ENCODE measurements at places on chromosomes 4 and X.

GRCh38 chrX:54093571-54093970, 49.3 kb upstream of the PHF8 start:
- H3K4me1 ChIP-seq = no peaks in the 10 kb centered on the region
- no peak overlapping the region for H3K27ac ChIP-seq
- H3K4me3 ChIP-seq = no peak overlapping the region

- no peak for DNase-seq
- no peak overlapping the region for H3K27ac ChIP-seq
- no peak overlapping the region for H3K4me3 ChIP-seq
- no peaks in the 10 kb centered on the region for H3K27me3 ChIP-seq
Observed at GRCh38 chr4:125986307-125986706, 671.6 kb downstream of the FAT4 start.

- H3K27ac ChIP-seq = no peak overlapping the region
- no peaks in the 10 kb centered on the region for H3K36me3 ChIP-seq
- no peaks in the 10 kb centered on the region for H3K4me1 ChIP-seq
Observed at GRCh38 chr4:77209936-77210335, 52.9 kb downstream of the CCNG2 start.

DNA sequence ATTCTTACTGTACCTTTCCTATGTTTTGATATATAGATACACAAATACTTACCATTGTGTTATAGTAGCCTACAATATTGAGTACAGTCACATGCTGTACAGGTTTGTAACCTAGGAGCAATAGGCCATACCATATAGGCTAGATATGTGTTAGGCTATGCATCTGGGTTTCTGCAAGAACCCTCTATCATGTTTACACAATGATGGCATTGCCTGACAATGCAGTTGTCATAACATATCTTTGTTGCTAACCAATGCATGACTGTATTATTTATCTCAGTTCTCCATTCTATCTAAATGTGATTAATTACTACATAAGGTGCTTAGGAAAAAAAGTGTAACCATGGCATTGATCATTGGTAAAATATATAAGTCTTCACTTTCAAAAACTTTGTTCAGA, 10.0 kb upstream of the SPCS3 start:
- H3K36me3 ChIP-seq = no peaks in the 10 kb centered on the region
- peaks cover 21% of the 10 kb centered on the region for H3K27me3 ChIP-seq
- DNase-seq = no peak
- H3K4me1 ChIP-seq = no peaks in the 10 kb centered on the region
- H3K4me3 ChIP-seq = no peak overlapping the region
- no peak overlapping the region for H3K27ac ChIP-seq

- no peak overlapping the region for H3K4me3 ChIP-seq
- H3K27me3 ChIP-seq = no peaks in the 10 kb centered on the region
- no peak for DNase-seq
- H3K4me1 ChIP-seq = no peaks in the 10 kb centered on the region
- H3K36me3 ChIP-seq = no peaks in the 10 kb centered on the region
Observed at GRCh38 chr4:21450331-21450730, 498.2 kb downstream of the KCNIP4 start.

DNA sequence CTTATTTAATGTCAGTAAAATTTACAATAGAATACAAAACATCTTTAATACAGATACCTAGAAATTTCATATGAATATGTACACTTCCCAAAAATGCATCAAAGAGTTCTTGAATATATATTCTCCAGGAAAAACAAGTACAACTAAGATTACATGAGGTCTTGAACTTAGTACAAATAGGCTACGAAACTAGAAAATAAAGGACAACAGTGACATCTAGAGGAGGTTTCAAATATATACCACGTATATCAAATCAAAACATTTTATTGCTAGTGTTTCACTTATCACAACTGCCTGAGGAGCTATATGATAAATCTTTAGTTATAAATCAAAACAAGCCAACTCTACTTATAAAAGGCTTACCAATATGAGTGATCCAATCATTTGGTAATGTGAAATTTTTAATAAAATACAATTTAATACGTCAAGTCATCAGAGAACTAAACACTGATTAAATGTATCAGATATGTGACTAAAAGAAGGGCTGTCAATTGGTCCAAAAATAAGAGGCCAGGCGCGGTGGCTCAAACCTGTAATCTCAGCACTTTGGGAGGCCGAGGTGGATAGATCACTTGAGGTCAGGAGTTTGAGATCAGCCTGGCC, 36.6 kb downstream of the ANAPC10 start:
- peaks cover 5% of the 10 kb centered on the region for H3K36me3 ChIP-seq
- no peak overlapping the region for H3K4me3 ChIP-seq
- no peak for DNase-seq
- no peaks in the 10 kb centered on the region for H3K27me3 ChIP-seq
- H3K27ac ChIP-seq = no peak overlapping the region

DNA sequence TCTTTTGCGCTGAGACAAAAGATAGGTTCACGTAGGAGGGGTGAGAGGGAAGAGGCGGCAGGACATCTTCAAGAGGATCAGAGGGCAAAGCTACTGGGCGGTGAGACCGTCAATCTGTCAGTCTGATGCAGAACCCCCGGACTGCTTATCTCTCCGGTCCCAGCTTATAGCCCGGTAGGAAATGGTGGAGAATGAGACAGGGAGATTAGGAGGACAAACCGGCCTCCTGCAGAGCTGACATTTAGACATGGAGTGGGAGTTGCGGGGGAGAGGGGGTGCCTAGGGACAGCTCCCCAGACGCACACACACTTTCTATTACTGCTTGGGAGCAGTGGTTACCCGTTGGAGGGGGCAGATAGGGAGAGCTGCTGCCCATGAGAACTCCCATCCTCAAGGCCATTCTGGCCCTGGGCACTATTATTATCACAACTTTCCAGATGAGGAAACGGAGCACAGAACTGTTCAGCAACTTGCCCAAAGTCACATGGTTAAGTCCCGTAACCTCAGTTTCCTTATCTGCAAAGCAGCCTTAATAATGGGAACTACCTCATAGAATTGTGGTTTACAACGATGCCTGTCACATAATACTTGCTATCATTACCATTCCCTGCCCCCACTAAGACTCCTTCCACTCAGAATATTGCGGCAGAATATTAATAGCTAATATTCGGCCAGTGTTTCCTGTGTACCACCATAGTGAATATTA, 1.1 kb upstream of the HDAC6 start:
- no peaks in the 10 kb centered on the region for H3K27me3 ChIP-seq
- no peak for DNase-seq
- H3K27ac ChIP-seq = peak overlapping the region; percentile 98
- peak overlapping the region; percentile 91 for H3K4me3 ChIP-seq

GRCh38 chrX:39162322-39162735, 361.1 kb downstream of the MID1IP1 start:
- peaks cover 45% of the 10 kb centered on the region for H3K4me1 ChIP-seq
- peak overlapping the region; percentile 22 for H3K4me3 ChIP-seq
- H3K27ac ChIP-seq = peak overlapping the region; percentile 71
- no peak for DNase-seq
- peaks cover 2% of the 10 kb centered on the region for H3K27me3 ChIP-seq

DNA sequence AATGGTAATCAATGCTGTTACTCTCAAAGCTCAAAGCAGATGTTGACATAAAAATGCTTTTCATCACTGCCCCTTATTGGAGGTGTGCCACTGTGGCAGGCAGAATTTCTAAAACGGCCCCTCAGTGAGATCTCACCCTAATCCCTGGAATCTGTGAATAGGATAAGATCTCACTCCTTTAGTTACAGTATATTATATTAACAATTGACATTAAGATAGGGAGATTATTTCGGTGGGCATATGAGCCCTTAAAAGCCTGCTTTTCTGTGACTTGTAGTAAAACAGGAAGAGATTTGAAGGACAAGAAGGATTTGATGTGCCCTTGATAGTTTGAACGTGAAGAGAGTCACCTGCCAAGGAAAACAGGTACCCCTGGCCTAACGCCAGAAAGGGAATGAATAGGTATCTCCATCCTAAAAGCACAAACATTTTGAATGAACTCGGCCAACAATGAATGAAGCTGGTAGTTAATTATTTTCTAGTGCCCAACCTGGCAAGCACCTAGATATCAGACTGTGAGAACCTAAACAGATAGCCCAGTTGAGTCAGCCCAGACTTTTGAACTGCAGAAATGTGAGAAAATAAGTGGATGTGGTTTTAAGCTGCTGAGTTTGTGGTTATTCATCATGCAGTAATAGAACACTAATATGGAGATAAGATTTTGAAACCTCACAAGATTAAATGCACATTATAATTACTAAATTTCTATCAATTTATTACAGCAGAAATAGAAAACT, 881.6 kb downstream of the PCDH18 start:
- H3K27ac ChIP-seq = no peak overlapping the region
- H3K36me3 ChIP-seq = no peaks in the 10 kb centered on the region
- DNase-seq = no peak
- no peaks in the 10 kb centered on the region for H3K4me1 ChIP-seq
- H3K4me3 ChIP-seq = no peak overlapping the region

GRCh38 chr4:83629945-83630721, 94.2 kb downstream of the GPAT3 start:
- no peaks in the 10 kb centered on the region for H3K4me1 ChIP-seq
- peaks cover 4% of the 10 kb centered on the region for H3K27me3 ChIP-seq
- no peak overlapping the region for H3K27ac ChIP-seq

GRCh38 chrX:115957862-115958490, 212.6 kb upstream of the AGTR2 start:
- H3K4me1 ChIP-seq = no peaks in the 10 kb centered on the region
- H3K36me3 ChIP-seq = no peaks in the 10 kb centered on the region
- DNase-seq = no peak
- H3K4me3 ChIP-seq = no peak overlapping the region

GRCh38 chr4:4344915-4345527, 41.9 kb upstream of the NSG1 start:
- H3K4me3 ChIP-seq = no peak overlapping the region
- peaks cover 18% of the 10 kb centered on the region for H3K4me1 ChIP-seq
- no peaks in the 10 kb centered on the region for H3K27me3 ChIP-seq
- no peak overlapping the region for H3K27ac ChIP-seq
- DNase-seq = no peak
- peaks cover 4% of the 10 kb centered on the region for H3K36me3 ChIP-seq

GRCh38 chrX:53080628-53081580, 1.3 kb upstream of the TSPYL2 start:
- H3K36me3 ChIP-seq = peaks cover 21% of the 10 kb centered on the region
- H3K4me1 ChIP-seq = peaks cover 25% of the 10 kb centered on the region
- no peaks in the 10 kb centered on the region for H3K27me3 ChIP-seq
- peak overlapping the region; percentile 82 for H3K27ac ChIP-seq

GRCh38 chrX:148960060-148960459, 459.6 kb downstream of the AFF2 start:
- DNase-seq = no peak
- H3K36me3 ChIP-seq = no peaks in the 10 kb centered on the region
- H3K27me3 ChIP-seq = no peaks in the 10 kb centered on the region
- H3K27ac ChIP-seq = no peak overlapping the region

DNA sequence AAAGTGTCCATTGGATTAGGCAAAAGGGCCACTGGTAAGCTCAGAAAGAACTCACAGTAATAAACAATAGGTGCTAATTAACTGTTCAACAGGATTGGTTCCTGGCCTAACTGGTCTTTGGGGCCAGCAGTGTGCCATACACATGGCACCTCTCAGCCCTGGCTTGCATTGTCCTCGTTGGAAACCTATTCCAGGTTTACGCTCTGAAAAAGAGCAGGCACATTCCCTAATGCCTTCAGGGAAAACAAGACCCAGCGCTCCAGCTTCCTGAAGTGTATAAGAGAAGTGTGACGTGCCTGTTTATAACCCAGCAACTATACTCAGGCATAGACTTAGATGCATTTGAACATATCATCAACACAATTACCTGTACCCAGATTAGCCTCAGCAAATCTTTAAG, 51.9 kb upstream of the RBM47 start:
- no peak overlapping the region for H3K4me3 ChIP-seq
- DNase-seq = no peak
- peaks cover 9% of the 10 kb centered on the region for H3K36me3 ChIP-seq
- peaks cover 21% of the 10 kb centered on the region for H3K4me1 ChIP-seq
- H3K27ac ChIP-seq = no peak overlapping the region
- H3K27me3 ChIP-seq = no peaks in the 10 kb centered on the region

DNA sequence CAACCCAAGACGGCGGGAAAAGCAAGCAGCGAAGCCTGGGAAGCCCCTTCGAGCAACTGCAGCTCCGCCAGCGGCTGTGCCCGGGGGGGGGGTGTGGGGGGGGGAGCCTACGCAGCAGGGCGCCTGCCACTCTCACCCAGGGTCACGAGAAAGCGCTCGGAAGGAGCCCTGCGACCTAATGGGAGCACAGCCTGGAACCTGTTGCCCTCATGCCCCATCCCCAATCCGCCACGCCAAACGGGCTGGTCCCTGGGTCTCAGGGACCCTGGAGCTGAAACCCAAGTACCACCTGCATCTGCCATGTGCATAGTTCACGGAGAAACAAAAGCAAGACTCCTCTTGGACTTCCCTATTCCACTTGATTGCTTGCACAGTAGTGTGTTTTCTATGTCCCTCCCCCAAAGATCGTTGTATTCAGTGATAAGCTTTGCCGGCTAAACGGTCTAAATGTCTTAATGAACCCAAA, 359 bp upstream of the GAB3 start:
- H3K36me3 ChIP-seq = peaks cover 1% of the 10 kb centered on the region
- H3K4me3 ChIP-seq = peak overlapping the region; percentile 84
- peaks cover 27% of the 10 kb centered on the region for H3K4me1 ChIP-seq
- H3K27me3 ChIP-seq = peaks cover 3% of the 10 kb centered on the region
- DNase-seq = no peak

DNA sequence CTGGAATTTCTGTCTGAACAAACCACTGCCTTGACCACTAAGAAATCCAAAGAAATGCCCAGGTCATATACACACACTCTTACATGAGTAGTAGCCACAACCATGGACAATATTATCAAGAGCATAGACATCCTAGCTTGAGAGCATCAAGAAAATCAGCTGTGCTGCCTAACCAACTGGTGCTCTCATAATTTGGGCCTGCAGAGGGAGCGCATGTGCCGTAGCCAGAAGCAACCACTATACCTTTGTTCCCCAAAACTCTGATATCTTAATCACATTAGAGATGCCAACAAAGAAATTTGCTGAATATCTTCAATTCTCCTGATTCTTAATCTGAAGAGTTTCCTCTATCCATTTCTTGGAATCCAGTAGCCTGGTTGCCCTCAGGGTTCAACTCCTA, 163.6 kb downstream of the ZNF674 start:
- no peak overlapping the region for H3K27ac ChIP-seq
- no peaks in the 10 kb centered on the region for H3K4me1 ChIP-seq
- H3K36me3 ChIP-seq = no peaks in the 10 kb centered on the region
- peaks cover 3% of the 10 kb centered on the region for H3K27me3 ChIP-seq
- no peak overlapping the region for H3K4me3 ChIP-seq
- DNase-seq = peak; percentile 0

- H3K4me1 ChIP-seq = no peaks in the 10 kb centered on the region
- DNase-seq = no peak
- no peaks in the 10 kb centered on the region for H3K36me3 ChIP-seq
- no peak overlapping the region for H3K27ac ChIP-seq
- no peaks in the 10 kb centered on the region for H3K27me3 ChIP-seq
- H3K4me3 ChIP-seq = no peak overlapping the region
Observed at GRCh38 chrX:67612231-67612630, 68.4 kb downstream of the AR start.

GRCh38 chr4:88629826-88630225, 37.5 kb downstream of the HERC3 start:
- no peak for DNase-seq
- no peaks in the 10 kb centered on the region for H3K4me1 ChIP-seq
- H3K36me3 ChIP-seq = peaks cover 6% of the 10 kb centered on the region
- H3K27ac ChIP-seq = no peak overlapping the region

All from activated T-helper 1 cell treated with anti-CD3 and anti-CD28 coated beads, Interleukin-12 subunit alpha, Interleukin-12 subunit beta, Interleukin-2, Interleukin-4 antibody, amounts not matched to agents 30 ng/mL and 10 ng/mL and 1 ng/mL, durations not matched to agents 14 hours and 24 hours and 36 hours (primary cell).